ENCODE measurements at places on chromosomes 4 and X.

- DNase-seq = no peak
Observed at GRCh38 chr4:149409555-149409962, 406.1 kb downstream of the IQCM start.

- no peak for DNase-seq
Observed at GRCh38 chr4:3091464-3091863, 17.0 kb downstream of the HTT start.

DNA sequence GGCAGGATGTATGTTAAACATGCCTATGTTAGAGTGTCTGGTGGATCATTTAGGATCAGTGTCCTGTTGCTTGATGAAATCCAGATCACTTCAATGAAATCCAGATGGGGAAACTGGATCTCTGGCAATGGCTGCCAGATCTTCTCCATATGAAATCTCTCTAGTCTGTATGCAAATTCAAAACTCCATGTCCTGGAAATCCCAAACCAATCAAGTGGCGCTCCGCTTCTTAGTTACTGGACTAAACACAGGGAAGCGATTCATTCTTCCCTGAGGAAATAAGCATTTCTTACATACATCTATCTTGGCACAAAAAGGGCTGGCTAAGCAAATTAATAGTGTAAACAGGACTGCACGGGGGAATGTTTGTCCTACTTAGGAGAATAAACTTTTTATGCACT lies 94.9 kb downstream of the HDAC8 start:
- no peak for DNase-seq

DNA sequence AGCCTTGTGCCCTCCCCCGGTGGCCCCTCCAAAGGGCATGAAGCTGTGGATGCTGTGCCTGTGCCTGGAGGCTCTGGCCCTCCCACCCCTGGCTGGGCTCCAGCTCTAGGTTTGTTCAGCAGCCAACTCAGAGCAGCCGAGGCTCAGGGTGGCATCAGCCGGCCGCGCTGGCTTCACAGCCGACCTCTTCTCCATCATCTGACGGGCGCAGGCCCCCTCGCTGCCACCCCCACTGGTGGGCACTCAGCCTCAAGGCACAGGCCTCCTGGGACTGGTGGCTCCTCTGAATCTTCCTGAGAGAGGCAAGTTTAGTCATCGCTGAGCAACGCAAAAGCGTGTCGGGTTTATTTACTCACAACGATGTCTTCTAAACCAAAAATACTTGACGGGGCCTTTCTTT lies 46.0 kb downstream of the PCGF3 start:
- DNase-seq = peak; percentile 72

- DNase-seq = no peak
Observed at GRCh38 chr4:152462695-152463094, 73.2 kb downstream of the FBXW7 start.

DNA sequence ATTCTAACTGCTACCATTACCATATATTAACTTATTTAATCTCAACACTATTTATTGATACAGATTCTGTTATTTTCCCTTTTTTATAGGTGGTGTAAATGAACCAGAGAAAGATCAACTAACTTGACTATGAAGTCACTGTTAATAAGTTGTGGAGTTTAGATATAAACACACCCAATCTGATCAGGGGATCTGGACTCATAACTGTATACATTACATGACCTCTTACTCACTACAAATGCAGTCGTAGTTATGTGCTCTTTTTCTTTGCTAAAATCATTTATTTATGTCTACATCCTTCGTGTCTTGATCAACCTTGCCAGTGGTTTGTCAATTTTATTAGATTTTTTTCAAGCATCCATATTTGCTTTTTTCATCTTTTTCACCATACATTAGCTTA lies 614.8 kb upstream of the FAM241A start:
- DNase-seq = no peak

DNA sequence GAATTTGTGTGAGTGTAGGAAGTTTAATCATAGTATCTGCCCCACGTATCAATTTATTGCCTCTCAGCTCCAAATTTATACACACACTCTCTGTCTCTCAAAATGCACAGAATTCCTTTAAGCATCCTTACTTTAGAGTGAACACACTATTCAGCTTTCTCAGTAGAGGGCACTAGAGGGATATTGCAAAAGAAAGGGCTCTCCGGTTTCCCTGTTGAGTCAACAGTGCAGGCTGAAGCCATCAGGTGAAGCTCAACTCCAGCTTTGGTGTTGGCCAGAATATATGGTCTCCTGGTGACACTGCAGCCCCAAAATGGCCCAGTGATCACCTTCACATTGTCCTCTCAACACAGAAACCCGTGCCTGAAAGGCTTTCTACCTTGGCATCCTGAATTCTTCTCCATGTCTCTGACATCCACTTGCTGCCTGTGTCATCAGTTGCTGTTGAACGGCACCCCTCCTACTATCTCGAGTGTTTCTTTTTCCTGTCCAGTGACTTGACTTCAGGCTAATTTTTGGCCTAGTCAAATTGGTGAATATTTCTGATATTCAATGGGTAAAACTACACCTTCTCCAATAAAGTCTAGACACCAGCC lies 670.5 kb downstream of the GABRG1 start:
- DNase-seq = no peak

DNA sequence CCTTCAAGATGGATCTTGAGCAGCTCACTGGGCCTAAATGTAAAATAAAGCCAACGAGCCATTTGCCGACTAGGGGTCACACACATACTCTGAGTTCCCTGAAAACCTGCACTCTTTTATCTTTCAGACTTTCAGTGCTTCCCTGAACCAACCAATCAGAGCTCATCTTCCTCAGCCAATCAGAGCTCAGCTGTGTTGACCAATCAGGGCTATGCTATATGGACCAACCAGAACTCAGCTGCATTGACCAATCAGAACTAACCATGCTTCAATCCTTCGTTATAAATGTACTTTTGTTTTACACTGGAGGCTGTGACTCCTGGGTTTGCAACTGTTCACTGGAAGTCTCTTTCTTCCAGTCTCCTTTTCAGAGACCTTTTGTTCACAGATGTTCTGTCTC lies 19.3 kb downstream of the SLC25A53 start:
- DNase-seq = peak; percentile 4

DNA sequence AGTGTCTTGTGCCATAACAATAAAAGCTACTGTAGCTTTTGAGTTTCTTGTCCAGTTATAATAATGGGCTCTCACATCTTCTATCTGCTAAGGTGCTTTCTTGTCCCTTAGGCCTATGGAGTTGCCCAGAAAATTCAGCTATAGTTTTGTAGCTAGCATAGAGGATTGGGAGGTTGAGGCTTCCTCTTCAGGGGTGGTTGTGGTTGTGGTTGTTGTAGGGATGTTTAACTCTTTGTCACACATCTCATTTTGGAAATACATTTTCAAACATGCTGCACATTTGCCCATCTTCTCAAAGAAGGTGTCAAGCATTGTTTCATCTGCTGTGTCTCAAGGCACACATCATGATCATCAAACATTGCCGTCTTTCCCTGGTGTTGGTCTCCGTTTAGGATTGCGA lies 65.0 kb downstream of the ATXN3L start:
- no peak for DNase-seq

- no peak for DNase-seq
Observed at GRCh38 chr4:55854129-55854528, 681 bp downstream of the EXOC1 start.

DNA sequence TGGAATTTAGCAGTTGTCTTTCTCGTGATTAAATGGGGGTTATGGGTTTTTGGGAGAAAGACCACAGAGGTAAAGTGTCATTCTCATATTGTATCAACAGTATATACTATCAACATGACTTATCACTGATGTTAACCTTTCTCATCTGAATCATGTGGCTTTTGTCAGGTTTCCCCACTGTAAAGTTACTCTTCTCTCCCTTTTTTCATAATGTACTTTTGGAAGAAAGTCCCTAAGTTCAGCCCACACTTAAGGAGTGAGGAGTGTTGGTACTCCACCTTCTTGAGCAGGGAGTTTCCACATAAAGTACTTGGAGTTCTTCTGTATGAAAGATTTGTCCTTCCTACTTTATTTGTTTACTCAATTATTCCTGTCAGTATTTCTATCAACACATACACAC lies 169.9 kb downstream of the ZNF330 start:
- no peak for DNase-seq

GRCh38 chrX:13647709-13648212 lies 5.2 kb upstream of the TCEANC start:
- DNase-seq = no peak

DNA sequence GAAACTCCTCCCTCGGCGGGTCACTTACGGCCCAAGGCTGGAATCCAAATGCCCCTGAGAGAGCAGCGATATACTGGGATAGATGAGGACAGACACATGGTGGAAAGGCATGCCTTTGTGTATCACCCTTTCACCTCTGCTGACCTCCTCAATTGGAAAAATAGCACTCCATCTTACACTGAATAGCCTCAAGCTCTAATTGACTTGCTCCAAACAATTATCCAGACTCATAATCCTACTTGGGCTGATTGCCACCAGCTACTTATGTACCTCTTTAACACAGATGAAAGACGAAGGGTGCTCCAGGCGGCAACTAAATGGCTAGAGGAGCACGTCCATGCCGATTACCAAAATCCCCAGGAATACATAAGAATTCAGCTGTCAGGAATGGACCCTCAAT lies 1142.2 kb downstream of the ARAP2 start:
- DNase-seq = no peak

DNA sequence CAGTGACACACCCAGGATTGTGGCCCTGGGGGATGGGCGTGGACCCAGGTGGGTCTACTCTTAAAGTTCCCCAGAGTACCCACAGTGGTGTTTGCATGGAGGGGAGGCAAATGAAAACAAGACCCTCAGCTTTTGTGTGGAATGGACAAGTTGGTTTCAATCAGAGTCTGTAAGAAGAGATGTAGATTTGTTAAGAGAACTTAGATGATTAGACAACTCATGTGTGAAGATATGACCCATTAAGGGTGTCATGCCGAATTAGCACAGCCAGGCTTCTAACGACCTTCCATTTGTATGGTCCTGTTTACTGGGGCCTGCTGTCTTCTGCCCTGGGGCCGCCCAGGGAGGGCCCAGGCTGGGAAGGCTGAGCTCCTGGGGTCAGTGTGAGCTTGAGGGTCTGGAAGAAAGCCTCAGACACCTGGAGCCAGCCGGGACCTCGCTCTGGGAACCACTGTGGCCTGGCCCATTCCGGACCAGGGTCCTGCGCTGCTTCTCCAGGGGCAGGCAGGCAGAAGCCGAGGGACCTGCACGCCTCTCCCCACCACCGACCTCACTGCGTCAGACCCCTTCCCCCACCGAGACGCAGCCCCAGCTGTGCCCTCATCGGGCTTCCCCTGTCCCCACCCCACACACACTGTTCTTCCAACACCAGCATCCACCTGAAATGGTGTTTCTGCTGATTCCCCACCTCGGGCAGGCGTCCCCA lies 20.4 kb downstream of the UVSSA start:
- DNase-seq = no peak

GRCh38 chr4:102819588-102820365 lies 7.6 kb downstream of the UBE2D3 start:
- DNase-seq = no peak

GRCh38 chrX:139196890-139197289 lies 333.6 kb upstream of the F9 start:
- DNase-seq = no peak

- DNase-seq = no peak
Observed at GRCh38 chr4:55927803-55928437, 20.8 kb upstream of the CEP135 start.

GRCh38 chrX:44914532-44915198 lies 41.7 kb downstream of the KDM6A start:
- DNase-seq = no peak

DNA sequence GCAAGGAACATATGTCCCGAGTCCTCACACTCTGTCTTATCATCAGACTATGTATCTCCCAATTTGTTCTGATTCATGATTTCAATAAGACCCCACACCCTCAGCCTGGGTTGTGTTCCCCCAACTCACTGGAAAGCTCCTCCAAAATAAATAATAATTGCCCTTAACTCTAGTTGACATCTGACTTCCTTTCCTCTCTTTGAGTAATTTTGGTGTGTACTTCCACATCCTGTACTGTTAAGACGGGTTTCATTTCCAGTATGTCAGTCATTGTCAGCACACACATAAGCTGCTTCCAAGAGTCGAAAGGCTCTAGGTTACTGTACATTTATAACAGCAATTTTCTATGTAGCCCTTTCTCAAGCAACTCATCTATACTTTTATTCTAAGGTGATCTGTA lies 52.2 kb upstream of the C1QTNF7 start:
- no peak for DNase-seq

DNA sequence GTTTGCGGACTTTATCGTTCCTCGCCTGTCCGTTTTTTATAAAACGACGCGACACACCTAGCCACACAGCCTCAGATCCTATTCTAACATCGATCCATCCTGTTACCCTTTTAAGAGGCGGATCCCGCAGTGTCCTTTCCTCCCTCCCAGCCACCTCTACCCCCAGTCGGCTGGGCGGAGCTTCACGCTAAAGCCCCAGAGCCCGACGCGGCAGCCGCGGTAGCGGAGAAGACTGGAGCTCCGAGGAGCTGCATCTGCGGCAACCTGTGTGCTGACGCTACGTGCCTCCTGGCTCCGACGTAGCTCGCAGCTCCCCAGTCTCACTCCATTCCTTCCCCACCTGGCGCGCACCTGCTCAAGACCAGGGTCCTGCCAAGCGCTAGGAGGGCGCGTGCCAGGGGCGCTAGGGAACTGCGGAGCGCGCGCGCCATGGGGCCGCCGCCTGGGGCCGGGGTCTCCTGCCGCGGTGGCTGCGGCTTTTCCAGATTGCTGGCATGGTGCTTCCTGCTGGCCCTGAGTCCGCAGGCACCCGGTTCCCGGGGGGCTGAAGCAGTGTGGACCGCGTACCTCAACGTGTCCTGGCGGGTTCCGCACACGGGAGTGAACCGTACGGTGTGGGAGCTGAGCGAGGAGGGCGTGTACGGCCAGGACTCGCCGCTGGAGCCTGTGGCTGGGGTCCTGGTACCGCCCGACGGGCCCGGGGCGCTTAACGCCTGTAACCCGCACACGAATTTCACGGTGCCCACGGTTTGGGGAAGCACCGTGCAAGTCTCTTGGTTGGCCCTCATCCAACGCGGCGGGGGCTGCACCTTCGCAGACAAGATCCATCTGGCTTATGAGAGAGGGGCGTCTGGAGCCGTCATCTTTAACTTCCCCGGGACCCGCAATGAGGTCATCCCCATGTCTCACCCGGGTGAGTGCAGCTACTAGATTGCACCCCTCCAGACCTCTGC lies at the start of gene RNF128:
RNF128 (plus strand) TSS at position 217 of the 953 bp plus-strand sequence; CDS start at position 430, 213 bp downstream.
- DNase-seq = peak; percentile 3

DNA sequence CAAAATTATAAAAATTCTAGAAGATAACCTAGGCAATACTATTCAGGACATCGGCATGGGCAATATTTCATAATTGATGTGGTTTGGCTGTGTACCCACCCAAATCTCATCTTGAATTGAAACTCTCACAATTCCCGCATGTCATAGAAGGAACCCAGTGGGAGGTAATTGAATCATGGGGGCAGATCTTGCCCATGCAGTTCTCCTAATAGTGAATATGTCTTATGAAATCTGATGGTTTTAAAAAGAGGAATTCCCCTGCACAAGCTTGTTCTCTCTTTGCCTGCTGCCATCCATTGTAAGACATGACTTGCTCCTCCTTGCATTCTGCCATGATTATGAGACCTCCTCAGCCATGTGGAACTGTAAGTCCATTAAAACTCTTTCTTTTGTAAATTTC lies 77.7 kb downstream of the DDX60 start:
- no peak for DNase-seq

Data from T1000 (cell line).